ENCODE measurements at places on chromosomes 6 and 20. TPM values are rescaled to one million over a fixed set of nuclear protein-coding genes. Genes with fewer than 3 reads are reported as not detected.

GRCh38 chr20:21033817-21034216 lies 72.3 kb downstream of the LINC00237 start:
- H3K27ac ChIP-seq = no peak overlapping the region
- H3K27me3 ChIP-seq = no peaks in the 10 kb centered on the region
- H3K36me3 ChIP-seq = no peaks in the 10 kb centered on the region
- DNase-seq = no peak
- H3K4me1 ChIP-seq = no peaks in the 10 kb centered on the region

- H3K36me3 ChIP-seq = no peaks in the 10 kb centered on the region
- H3K27me3 ChIP-seq = no peaks in the 10 kb centered on the region
- no peak overlapping the region for H3K4me3 ChIP-seq
- no peaks in the 10 kb centered on the region for H3K4me1 ChIP-seq
- H3K27ac ChIP-seq = no peak overlapping the region
Measured at GRCh38 chr6:75499640-75500039, 6.0 kb upstream of the FILIP1 start.

Gene TRIM10
- total RNA-seq = not detected

DNA sequence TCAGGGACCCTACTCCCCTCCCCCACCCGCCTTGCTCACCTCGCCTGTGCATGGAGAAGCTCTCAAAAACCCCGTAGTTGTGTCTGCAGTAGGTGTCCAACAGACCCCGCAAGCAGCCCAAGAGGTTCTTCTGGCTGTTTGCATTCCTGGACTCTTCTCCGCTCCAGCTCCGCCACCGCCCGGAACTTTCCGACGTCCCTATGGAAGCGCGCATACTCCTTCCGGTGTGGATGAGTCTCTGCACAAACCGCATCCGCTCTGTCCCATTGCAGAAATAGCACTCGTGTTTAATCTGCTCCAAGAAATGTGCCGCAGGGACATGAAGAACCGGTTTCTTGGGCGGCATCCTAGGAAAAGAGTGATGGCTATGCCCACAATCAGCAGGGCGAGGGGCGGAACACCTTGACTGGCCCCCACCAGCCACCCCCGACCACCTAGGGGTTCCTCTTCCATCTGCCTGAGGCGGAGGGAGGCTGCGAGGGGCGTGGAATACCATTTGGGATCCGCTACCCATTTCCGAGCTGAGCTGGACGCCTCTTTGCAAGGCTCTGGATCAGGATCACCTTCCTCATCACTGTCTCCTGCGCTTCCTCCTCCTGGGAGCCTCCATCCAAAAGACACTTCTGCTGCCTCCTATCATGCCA lies 20.2 kb downstream of the HLA-DRA start:
- no peaks in the 10 kb centered on the region for H3K36me3 ChIP-seq
- H3K4me3 ChIP-seq = no peak overlapping the region
- no peaks in the 10 kb centered on the region for H3K4me1 ChIP-seq
- DNase-seq = no peak
- H3K27me3 ChIP-seq = no peaks in the 10 kb centered on the region

DNA sequence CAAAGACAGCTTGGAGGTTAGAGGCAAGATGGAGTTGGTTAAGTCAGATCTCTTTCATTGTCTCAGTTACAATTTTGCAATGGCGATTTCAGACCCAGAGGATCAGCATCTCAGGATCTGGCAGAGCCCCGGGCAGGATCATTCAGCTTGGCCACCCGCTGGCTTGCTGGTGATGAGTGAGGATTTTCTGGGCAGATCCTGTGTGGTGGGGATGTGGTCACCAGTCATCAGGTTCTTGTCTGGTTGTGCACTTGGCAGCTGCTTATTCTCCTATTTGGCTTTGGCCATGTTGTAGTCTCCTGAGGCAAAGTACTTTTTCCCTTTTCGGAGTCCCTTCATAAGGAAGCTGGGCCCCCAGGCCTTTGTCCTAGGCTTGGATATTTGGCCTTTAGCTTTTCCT lies 953.9 kb downstream of the KIF16B start:
- H3K27me3 ChIP-seq = no peaks in the 10 kb centered on the region
- no peaks in the 10 kb centered on the region for H3K36me3 ChIP-seq
- DNase-seq = no peak
- H3K4me1 ChIP-seq = no peaks in the 10 kb centered on the region
- no peak overlapping the region for H3K4me3 ChIP-seq
- H3K27ac ChIP-seq = no peak overlapping the region

Gene CST4
- not detected for total RNA-seq

GRCh38 chr20:58237318-58238132 lies 9.1 kb upstream of the ANKRD60 start:
- no peaks in the 10 kb centered on the region for H3K27me3 ChIP-seq
- no peak for DNase-seq
- no peaks in the 10 kb centered on the region for H3K4me1 ChIP-seq
- H3K27ac ChIP-seq = no peak overlapping the region
- H3K4me3 ChIP-seq = no peak overlapping the region
- no peaks in the 10 kb centered on the region for H3K36me3 ChIP-seq

Gene CYP24A1
- not detected for total RNA-seq

Gene KCNQ2
- not detected for total RNA-seq

DNA sequence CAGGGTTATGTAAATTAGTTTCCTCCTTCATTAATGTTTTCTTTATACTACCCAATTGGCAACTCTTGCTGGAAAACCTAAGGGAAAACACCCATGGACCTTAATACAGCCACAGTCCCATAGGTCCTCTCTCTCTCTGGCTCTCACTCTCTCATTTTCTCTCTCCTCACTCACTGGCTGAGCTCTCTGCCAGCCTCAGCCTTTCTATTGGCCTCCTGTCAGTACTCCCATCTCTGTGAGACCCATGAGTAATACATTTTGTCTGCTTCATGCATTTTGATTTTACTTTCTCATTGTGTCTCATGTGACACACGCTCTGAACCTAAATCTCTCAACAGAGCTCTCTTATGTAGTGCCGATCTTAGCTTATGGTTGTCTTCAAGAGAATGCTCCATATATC lies 907.5 kb downstream of the C6orf118 start:
- no peaks in the 10 kb centered on the region for H3K4me1 ChIP-seq
- H3K27me3 ChIP-seq = no peaks in the 10 kb centered on the region
- DNase-seq = no peak
- no peak overlapping the region for H3K27ac ChIP-seq
- no peaks in the 10 kb centered on the region for H3K36me3 ChIP-seq

GRCh38 chr6:8536122-8536521 lies 100.8 kb upstream of the SLC35B3 start:
- DNase-seq = no peak
- H3K36me3 ChIP-seq = no peaks in the 10 kb centered on the region
- no peak overlapping the region for H3K4me3 ChIP-seq
- no peaks in the 10 kb centered on the region for H3K27me3 ChIP-seq
- no peaks in the 10 kb centered on the region for H3K4me1 ChIP-seq

Gene GGTLC1
- total RNA-seq = not detected

Gene TMEM217
- 0.39 TPM for total RNA-seq

Gene OPRL1
- total RNA-seq = 0.98 TPM

DNA sequence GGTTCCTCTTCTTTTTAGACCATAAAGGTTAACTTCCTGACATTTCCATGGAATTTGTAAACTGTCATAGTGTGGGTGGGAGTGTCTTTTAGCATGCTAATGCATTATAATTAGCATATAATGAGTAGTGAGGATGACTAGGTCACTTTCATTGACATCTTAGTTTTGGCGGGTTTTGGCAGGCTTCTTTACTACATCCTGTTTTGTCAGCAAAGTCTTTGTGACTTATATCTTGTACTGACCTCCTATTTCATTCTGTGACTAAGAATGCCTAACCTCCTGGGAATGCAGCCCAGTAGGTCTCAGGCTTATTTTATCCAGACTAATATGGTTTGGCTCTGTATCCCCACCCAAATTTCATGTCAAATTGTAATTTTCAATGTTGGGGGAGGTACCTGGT lies 149.6 kb upstream of the SYNCRIP start:
- no peaks in the 10 kb centered on the region for H3K4me1 ChIP-seq
- no peak for DNase-seq
- H3K27me3 ChIP-seq = no peaks in the 10 kb centered on the region
- no peaks in the 10 kb centered on the region for H3K36me3 ChIP-seq
- H3K4me3 ChIP-seq = no peak overlapping the region
- H3K27ac ChIP-seq = no peak overlapping the region

- H3K4me1 ChIP-seq = no peaks in the 10 kb centered on the region
- DNase-seq = no peak
- no peak overlapping the region for H3K4me3 ChIP-seq
- no peak overlapping the region for H3K27ac ChIP-seq
Measured at GRCh38 chr6:24520929-24521546, 26.3 kb downstream of the ALDH5A1 start.

DNA sequence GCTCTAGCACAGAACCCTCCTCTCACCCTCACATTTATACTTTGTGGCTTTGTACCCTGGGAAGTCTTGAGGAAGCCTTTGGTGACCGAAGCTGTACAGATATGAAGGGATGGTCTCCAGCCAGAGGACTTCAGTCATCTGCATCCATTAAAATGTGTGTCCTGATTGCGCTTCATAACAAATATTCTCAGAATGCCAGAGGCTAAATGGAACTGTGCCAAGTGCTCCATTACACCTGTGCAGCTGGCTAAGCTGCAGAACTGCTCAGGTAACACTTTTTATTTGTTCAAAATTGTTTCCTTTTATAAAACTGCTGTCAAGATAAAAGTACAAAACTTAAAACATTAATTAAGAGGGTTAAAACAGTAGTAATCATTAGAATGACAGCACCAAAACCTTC lies 22.3 kb downstream of the TPBG start:
- H3K4me3 ChIP-seq = no peak overlapping the region
- no peaks in the 10 kb centered on the region for H3K4me1 ChIP-seq
- H3K27me3 ChIP-seq = no peaks in the 10 kb centered on the region
- no peak overlapping the region for H3K27ac ChIP-seq
- no peaks in the 10 kb centered on the region for H3K36me3 ChIP-seq
- no peak for DNase-seq

DNA sequence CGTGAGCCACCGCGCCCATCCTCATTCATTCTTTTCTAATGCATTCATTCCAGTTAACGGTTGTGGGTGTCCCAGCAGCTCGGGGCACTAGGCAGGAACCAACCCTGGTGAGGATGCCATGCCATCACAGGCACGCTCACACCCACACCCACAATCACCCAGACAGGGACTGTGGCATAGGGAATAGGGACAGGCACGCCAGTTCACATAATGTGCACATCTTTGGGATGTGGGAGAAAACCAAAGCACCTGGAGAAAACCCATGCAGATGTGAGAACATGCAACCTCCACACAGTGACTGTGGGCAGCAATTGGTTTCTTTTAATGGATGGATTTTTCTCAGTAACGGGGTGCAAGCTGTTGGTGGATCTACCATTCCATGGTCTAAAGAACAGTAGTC lies 64.3 kb downstream of the IRF4 start:
- no peaks in the 10 kb centered on the region for H3K4me1 ChIP-seq
- no peaks in the 10 kb centered on the region for H3K27me3 ChIP-seq
- no peak overlapping the region for H3K4me3 ChIP-seq
- DNase-seq = no peak

Gene ADGRF5
- 17.4 TPM for total RNA-seq

- H3K4me3 ChIP-seq = peak overlapping the region; percentile 53
- no peak for DNase-seq
- no peaks in the 10 kb centered on the region for H3K4me1 ChIP-seq
- peak overlapping the region; percentile 97 for H3K27ac ChIP-seq
Measured at GRCh38 chr6:53358440-53359094, 9.8 kb upstream of the ELOVL5 start.
